HepG2 (cell line): ENCODE measurements at places on chromosomes 11 and 22. TPM values are rescaled to one million over a fixed set of nuclear protein-coding genes. Genes with fewer than 3 reads are reported as not detected.

- peaks cover 25% of the 10 kb centered on the region; the same call in 1 of the 3 replicates for H3K27me3 ChIP-seq
- H3K4me3 ChIP-seq = no peak overlapping the region
- no peaks in the 10 kb centered on the region for H3K4me1 ChIP-seq
These were observed 32.7 kb downstream of the FLI1 start for GRCh38 chr11:128726458-128727139.

GRCh38 chr11:104565583-104565961 lies 332.7 kb downstream of the CASP12 start:
- no peaks in the 10 kb centered on the region for H3K4me1 ChIP-seq
- no peak overlapping the region for H3K27ac ChIP-seq
- DNase-seq = no peak
- no peaks in the 10 kb centered on the region for H3K27me3 ChIP-seq
- H3K36me3 ChIP-seq = no peaks in the 10 kb centered on the region

DNA sequence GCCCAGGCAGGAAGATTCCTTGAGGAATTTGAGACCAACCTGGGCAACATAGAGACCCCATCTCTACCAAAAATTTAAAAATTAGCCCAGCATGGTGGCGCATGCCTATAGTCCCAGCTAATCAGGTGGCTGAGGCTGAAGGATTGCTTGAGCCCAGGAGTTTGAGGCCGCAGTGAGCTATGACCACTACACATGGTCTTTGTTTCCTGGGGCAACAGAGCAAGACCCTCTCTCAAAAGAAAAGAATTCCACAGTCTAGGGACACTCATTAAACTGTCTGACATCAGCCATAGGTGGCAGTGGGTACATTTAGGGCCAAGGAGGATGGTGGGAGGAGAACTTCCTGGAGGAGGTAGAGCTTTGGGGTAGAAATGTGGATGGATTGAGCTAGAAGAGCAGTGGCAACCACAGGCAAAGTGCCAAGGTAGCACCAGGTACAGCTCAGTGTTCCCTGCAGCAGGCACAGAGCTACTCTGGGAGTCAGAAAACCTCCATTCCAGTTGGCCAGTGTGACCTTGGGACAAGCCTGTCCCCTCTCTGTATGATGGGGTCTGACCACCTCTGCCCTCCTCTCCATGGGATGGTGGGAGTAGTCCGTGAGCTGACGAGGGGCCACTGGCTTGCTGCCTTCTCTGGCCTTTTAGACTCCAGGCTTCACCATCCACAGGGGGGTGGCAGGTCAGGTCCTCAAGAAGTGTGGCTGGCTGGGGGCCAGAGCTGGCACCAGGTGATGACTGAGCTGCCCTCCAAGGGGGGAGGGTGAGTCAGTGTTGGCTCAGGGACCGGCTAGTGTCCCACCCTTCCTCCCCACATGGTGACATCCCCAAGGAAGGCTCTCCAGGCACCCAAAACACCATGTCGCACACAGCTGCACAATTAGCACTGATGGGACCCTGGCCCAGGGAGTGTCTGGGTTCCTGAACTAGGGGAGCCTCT lies 3.7 kb upstream of the CLCF1 start:
- H3K4me3 ChIP-seq = no peak overlapping the region
- peaks cover 39% of the 10 kb centered on the region for H3K4me1 ChIP-seq
- DNase-seq = no peak
- no peak overlapping the region for H3K27ac ChIP-seq
- no peaks in the 10 kb centered on the region for H3K36me3 ChIP-seq

The INS gene
- not detected in 2 replicates for total RNA-seq
